ENCODE measurements at places on chromosomes 11 and 22. TPM values are rescaled to one million over a fixed set of nuclear protein-coding genes. Genes with fewer than 3 reads are reported as not detected.

DNA sequence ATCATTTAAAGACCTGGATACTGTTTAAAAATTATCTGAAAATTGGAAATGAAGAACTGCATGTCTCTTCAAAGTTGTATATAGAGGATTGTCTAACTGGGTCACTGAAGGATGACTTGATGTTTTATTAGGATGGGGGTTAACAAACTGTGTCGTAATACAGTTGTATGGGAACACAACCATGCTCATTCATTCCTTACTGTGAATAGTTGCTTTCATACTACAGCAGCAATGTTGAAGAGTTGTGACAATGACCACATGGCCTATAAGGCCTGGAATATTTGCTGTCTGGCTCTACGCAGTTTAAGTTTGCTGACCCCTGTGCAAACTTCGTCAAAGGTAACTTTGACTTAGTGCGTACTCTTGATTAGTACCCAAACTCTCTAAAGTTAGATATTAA lies 38.4 kb downstream of the FDX1 start:
- no peak for DNase-seq

GRCh38 chr11:20844216-20844615 lies 174.8 kb downstream of the NELL1 start:
- DNase-seq, result no peak

DNA sequence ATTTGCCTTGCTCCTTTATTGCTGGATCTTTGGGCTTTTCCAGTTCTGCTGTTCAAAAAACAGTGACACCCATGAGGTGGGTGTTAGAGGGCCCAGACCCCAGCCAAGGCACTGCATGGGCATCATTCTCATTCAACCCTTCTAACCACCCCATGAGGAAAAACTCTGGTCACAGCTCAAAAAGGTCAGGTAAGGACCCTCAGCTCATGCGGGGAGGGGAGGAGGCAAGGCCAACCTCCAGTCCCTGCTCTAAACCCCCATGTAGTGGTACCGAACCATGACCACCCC lies 7.4 kb downstream of the GNB1L start:
- DNase-seq, result no peak

DNA sequence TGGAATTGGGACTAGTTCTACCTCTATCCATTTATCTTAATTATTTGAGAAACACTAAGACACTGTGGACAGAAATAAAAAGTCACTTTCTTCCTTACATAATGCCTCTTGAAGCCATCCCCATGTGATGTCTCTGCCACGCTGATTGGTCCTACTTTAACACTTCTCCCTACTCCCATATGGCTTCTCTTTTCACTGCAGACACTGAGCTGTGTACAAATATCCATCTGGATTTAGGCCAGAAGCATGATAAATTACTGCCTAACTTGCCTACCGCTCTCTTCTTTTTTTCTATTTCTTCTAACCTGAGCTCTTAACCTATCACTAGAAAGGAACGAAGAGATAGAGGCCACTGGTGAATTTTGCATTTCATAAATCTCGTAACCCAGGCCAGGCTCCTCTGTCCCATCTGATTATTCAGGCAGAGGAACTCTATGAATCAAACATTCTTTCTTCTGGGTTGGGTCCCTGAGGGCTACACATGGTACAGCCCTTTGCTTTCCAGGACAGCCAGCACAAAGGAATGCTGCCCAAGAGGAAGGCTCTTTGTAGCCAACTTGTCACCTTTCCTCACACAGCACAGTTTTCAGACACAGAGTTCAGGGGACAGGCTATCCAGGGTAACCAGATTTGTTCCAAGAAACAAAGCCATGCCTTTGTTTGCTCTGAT lies 878.5 kb upstream of the LRRC4C start:
- DNase-seq, result no peak

- no peak for DNase-seq
These were observed 997 bp downstream of the DEAF1 start for GRCh38 chr11:693887-694562.

- no peak for DNase-seq
These were observed at the start of gene SCUBE1 for GRCh38 chr22:43343262-43343669. SCUBE1 (minus strand) TSS chr22:43343372; CDS start chr22:43343261, 111 bp downstream.

DNA sequence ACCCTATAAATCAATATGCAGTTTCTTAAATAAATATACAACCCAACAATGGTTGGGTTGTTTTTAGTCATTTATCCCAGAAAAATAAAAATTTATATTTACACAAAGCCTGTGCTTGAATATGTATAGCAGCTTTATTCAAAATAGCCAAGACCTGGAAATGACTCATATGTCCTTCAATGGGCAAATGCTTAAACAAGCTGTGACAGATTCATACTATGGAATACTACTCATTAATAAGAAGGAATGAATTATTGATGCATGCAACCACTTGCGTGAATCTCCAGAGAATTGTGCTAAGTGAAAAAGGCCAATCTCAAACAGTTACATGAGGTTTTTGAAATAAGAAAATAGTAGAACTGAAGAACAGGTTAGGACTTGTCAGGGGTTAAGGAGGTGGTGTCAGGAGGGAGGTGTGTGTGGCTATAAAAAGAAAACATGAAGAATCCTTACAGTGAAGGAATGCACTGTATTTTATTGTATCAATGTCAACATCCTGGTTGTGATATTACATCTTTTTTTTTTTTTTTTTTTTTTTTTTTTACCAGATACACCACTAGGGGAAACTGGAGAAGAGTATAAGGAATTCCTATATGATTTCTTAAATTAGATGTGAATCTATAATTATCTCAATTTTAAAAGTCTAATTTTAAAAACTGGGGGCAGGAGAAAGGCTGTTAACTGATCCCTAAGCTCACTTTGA lies 82.4 kb upstream of the CD44 start:
- no peak for DNase-seq

GRCh38 chr11:72642884-72643522 lies 31.2 kb downstream of the PDE2A start:
- no peak for DNase-seq

DNA sequence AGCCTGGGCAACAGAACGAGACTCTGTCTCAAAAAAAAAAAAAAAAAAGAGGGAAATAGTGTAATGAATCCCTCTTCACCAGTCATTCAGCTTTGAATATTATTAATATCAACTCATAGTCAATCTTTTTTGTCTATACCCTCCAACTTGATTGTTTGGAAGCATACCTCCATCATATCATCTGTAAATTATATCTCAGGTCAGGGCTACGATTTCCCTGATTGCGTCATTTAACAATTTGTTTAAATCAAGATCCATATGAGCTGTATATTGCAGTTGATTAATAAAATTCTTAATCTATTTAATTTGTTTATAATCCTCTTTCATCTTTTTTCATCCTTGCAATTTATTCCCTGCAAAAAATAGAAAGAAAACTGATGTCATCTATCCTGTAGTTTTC lies 60.2 kb downstream of the USP47 start:
- DNase-seq, result no peak

DNA sequence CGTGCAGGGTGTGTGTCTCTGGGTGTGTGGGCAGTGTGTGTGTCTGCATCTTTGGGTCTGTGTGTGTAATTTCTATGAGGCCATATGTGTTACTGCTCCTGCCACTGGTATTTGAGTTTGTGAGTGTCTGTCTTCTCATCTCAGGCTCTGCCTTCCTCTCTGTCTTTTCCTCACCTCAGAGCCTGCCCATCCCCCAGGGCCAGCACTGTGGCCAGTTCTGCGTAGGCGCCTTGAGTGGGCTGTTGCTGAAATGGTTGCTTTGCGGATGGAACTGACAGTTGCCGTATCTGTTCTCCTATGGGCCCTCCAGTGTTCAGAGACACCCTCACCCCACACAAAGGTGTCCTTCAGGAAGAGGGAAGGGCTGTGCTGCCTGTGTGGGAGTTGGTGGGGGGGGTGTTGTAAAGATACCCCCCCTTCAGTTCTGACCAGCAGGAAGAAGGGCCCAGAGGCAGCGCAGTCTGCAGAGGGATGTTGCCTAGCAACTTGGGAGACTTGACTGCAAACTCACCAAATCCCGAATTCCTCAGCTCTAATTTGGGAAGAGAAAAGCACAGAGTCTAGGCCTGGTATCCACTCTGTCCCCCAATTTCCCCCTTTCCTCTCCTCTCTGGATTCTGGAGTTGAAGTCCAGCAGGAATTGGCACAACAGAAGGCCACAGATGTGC lies 2.0 kb upstream of the NRGN start:
- DNase-seq, result no peak

DNA sequence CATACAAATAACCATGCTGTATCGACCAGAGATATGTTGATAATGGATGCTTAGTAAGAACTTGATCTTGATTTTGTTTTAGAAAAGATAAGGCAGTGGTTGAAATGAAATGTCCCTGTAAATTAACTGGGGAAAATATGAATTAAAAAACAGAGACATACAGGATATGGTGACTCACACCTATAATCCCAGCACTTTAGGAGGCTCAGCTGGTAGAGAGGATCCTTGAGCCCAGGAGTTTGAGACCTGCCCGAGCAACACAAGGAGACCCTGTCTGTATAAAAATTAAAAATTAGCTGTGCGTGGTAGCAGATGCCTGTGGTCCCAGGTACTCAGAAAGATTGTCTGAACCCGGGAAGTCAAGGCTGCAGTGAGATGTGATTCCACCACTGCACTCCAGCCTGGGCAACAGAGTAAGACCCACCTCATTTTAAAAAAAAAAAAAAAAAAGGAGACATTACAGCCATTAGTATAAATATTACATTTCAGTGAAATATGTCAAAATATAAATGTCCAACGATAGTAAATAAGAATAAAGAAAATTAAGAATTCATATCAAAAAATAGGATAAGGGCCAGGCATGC lies 4.6 kb downstream of the PICALM start:
- DNase-seq, result no peak

DNA sequence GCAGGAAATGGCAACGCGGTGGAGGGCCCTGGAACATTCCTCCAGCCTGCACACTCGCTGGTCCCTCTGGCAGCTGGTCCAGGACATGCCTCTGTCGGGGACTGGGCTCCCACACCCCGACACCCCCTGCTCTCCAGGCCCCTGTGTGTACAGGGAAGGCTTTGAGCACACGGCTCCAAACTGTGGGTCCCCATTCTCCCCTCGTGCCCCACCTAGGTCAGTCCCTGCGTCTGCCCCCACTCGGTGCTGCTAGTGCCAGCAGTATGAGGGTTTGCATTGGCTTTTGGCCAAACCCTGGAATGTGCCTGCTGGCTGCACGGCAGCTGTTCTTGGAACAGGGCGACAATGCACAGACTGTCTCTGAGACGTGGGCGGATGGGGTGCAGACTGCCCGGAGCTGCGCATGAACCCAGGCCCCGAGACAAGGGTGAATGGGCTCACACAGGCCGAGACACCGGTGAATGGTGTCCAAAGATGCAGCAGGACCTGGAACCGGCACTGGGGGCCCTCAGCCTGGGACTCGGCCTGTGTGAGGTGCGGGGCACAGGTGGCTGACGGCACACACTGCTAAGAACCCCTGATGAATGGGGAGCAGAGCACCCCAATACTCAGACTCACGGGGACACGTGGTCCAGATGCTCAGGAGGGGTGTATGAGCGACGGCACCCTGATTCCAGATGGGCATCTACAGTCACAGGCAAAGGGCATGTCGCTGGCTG lies 7.5 kb upstream of the SYT8 start:
- no peak for DNase-seq

DNA sequence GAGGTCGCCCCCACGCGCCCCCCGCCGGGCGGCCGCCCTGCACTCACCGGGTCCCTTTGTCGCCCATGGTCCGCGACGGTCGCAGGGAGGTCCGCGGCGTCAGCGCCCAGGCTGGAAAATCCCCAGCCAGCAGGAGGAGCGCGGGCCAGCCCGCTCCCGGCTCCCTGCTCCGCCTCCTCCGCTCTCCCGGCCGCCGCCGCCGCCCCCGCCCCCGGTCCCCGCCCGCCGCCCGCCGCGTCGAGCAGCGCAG lies at the start of gene ARRB1:
Gene ARRB1 (minus strand): TSS at position 121 of the 250 bp plus-strand sequence. CDS start 54 bp downstream, at position 67.
- DNase-seq, result no peak

GRCh38 chr11:19225123-19225522 lies 15.6 kb downstream of the E2F8 start:
- no peak for DNase-seq

PKNOX2 gene
- total RNA-seq, result not detected

Measured in pulmonary artery endothelial cell (primary cell).